Right ventricle myocardium inferior (tissue), 1 donor: ENCODE measurements at places on chromosomes 1 and 21.
A peak's percentile ranks its signal among the peaks of the same experiment; 100 is the strongest.

- DNase-seq = no peak
These were observed 196.4 kb downstream of the MIS18A start for GRCh38 chr21:32082466-32082865.

GRCh38 chr1:182210417-182210816 is 148.9 kb upstream of the ZNF648 start:
- no peak for DNase-seq

- DNase-seq = no peak
These were observed 842.2 kb downstream of the USP25 start for GRCh38 chr21:16572032-16572431.

GRCh38 chr1:183552441-183552840 is 37.8 kb downstream of the NCF2 start:
- no peak for DNase-seq

DNA sequence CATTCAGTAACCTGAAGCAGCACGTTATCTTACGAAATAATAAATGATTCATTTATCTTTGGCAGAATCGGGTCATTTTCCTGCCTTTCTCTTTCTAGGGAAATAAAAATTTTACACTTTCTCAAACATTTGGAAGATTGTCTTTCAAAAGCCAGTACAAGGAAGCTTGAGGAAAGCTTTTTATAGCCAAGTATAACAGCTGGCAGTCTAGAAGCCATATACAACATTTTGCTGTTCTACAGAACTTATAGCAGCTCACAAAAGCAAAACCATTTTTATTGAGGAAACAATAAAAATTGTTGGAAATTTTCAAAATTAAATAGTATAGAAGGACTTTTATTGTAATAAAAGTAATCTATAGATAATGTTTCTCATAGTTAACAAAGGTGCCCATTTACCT is 448.6 kb downstream of the SMYD3 start:
- DNase-seq = no peak

DNA sequence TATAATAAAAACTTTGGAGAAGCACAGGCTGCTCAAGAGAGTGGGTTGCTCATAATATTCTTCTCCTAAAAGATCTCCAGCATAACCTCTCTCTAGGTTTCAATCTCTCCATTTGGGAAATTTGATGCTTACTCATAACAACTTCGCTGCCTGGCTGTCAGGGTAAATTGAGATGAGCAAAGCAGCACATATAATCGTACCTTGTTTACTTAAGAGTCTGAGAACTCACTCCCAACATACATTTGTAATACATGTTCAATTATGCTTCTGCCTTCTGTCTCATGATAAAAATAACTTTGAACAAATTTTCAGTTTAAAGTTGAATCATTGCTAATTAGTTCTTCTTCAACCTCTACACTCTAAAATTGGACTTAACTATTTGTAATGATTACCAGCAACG is 68.9 kb downstream of the DUSP10 start:
- DNase-seq = no peak

DNA sequence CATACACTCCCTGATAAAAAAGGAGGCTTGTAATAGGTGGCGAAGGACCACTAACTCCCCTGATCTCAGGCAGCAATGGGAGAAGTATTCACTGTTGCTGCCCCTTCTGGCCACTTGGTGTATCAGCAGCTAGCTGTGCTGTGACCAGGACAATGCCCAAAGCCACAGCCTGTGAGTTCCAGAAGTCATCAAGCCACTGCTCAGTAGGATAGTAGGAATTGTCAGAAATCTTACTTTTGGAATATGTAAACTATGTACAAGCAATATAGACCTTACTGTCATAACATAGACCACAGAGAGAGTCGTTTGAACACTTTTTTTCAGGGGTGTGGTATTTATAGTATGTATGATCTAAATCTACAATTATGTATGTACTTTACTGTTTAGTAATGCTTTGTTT is 248.3 kb upstream of the CAMK1G start:
- no peak for DNase-seq

- DNase-seq = no peak
These were observed 4.7 kb downstream of the RGS8 start for GRCh38 chr1:182679684-182680083.

DNA sequence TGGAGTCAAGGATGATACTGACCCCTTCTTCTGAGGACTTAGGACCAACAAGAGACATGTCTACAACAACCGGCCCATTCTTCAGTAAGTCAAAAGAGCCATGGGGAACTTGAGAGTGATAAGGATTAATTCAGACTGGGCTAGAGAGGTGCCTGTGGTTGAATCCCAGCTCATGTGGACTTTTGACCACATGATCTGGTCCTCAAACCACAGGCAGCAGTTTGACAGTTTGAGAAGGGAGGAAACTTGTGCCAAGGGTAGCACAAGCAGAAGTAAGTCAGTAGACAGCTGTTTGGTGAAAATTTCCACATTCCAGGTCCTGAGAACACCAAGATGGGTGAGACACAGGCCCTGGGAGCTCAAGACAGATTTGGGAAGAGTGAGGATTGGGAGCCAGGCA is 19.8 kb downstream of the SH3BP5L start:
- no peak for DNase-seq

GRCh38 chr21:45592208-45592619 is 50.0 kb upstream of the SLC19A1 start:
- DNase-seq = no peak

DNA sequence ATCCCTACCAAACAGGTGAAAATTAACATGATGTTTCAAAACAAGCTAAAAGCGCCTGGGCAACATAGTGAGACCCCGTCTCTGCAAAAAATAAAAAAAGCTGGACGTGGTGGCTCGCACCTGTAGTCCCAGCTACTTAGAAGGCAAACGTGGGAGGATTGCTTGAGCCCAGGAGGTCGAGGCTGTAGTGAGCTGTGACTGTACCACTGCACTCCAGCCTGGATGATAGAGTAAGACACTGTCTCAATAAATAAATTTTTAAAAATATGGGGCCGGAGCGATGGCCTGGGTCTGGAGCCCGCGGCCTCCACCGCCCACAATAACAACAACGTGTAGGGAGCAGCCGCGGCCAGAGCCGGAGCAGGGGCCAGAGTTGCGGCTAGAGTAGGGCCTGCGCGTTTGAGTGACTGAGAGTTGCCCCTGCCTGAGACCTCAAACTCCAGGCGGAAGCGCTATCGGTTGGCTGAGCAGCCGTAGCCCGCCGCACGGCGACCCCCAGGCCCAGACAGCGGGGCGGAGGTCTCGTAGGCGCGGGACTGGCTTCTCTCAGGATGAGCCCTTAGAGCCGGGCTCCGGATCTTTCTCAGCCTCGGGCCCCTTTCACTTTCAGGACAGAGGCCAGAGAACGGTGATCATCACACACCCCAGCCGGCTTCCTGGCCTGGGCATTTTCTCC is 41.4 kb downstream of the ZMYM1 start:
- no peak for DNase-seq

- no peak for DNase-seq
These were observed 3.4 kb downstream of the RCAN1 start for GRCh38 chr21:34611528-34611927.

DNA sequence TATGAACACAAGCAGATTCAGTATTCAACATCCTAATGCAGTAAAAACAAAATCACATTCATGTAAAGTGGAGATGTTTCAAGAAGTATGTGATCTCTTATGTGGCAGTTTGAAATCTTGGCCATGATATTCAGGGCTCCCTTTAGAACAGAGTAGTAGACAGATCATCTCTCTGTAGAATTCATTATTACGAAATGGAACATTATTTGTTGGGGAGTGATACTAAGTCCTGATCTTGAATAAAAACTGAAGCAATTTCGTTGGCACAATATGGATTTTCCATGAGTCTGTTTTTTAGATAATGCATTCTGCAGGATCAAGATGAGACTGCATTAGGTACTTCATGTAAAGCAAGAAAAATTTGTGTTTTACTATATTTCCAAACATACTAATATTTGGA is 264.4 kb upstream of the NRIP1 start:
- DNase-seq = no peak

- no peak for DNase-seq
These were observed 156.8 kb upstream of the GORAB start for GRCh38 chr1:170375082-170375723.

DNA sequence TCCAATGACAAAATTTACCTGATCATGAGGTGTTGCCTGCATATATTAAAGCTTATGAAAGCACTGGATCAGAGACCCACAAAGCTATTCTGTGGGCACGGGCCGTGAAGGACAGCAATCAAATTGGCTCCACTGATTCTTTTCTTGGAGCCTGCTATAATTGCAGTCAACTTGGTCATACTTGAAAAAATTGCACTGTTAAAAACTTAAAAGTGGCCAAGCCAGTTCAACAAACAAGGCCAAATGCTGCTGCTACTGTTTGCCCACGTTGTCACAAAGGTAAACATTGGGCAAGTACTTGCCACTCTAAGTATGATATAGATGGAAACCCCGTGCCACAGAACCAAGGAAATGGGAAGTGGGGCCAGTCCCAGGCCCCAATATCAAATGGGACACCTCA is 37.8 kb downstream of the CYP4A11 start:
- no peak for DNase-seq

DNA sequence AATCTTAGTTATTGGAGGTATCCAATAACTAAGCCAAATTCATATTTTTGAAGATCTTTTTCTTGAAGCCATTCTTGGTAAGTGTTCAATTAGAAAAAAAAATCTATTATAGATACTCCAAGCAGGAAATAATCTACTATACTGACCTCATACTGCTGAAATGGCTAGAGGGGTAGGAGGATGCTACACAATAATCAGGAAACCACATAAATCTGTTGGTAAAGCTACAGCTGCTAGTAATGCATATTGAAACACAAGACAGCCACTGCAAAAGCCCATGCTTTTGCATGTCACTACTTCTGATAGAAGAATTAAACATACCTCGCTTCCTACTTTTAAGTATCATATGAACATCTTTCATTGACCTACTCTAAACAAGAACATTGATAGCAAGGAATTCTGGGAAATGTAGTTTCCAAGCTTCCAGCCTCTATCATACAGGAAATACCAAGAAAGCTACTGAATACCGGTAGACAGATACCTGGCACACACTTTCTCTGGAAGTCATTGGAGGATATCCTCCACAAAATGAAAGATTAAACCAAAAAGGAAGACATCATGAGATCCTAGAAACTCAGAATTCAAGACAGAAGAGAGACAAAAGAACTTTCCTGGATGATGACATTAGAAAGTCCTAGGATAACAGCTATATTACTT is 103.0 kb upstream of the VAV3 start:
- no peak for DNase-seq

DNA sequence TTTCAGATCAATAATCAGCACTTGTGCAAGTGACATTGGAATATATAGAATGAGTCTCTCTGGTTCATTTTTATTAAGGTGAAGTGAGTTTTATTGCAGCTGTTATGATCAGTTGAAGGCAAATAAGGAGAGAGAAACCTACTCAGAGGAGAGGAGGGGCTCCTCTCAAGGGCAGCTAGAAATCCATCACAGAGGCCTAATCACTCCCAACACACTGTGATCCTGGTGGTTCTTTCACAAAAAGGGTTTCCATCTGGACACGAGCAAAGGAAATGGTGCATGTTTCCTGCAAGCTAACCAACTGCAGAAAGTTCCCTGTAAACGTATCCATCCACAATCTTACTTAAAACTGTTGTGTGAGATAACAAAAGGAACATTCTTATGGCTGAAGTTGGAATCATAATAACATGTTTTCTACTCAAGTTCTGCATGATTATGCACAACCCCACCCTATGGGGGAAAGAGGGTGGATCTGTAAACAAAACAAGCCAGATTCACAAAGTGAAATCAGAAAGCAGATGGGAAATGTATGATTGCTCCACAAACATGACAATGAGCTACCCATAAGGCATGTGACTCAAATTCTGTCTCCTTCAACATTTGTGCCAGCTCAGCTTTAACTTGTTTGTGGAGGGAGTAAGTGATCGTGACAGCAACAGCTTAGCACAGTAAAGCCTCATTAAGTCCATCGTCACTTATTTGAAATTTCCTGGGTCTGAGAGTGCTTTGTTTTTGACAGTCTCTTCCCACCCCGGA is 141.2 kb upstream of the ST6GALNAC5 start:
- DNase-seq = no peak

GRCh38 chr1:110551278-110551809 is 32.4 kb upstream of the KCNA10 start:
- DNase-seq = no peak

- DNase-seq = no peak
These were observed 7.6 kb downstream of the PTGS2 start for GRCh38 chr1:186672596-186672995.

- DNase-seq = peak; percentile 72
These were observed 3.8 kb downstream of the GFI1 start for GRCh38 chr1:92482665-92483609.

DNA sequence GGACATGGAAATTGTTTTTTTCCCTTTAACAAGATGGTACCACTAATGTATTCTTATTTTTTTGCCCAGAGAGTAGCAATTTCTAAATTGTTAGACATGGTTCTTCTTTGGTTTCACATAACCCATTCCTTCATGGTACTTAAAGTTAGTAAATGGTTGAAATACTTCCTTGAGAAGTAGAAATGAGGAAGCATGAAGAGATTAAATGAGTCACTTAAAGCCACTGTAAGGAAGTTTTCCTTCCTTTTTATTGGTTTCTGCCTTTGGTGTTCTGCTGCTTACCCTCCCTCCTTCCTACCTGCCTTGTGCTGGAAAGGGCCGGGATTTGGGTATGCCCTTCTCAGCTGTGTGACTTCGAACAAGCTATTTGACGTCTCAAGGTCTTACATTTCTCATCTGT is 101.0 kb downstream of the KIF26B start:
- DNase-seq = no peak

DNA sequence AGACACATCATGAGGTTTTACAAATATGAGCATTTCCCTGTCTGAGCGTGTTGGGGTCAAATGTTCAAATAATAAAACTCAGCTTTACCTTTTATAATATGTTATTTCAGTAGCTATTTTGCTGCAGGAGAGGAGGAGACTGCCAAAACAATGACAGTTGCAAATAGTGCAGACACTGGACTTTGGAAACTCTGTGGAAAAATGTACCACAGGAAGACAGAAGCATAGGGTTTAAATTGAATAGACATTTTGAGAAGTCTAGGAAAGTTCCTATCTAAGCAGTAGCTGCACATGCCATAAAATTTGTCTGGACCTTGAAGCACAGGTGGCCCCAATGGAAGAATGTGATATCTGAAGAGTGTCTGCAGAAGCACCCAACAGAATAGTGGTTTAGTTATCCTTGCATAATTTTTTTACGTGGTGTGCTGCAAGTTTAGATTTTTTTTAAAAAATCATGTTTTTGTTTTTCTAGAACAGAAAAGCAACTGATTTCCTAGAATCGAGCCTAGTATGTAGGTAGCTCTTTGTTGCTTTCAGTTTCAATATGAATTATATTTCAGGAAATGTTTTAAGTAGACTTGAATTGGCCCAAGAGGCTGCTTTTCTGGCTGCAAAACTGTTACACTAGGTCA is 14.0 kb upstream of the GBP5 start:
- DNase-seq = no peak
